T-helper 1 cell treated with Interleukin-12 subunit alpha and Interleukin-12 subunit beta and Interleukin-4 antibody, amounts not matched to agents 30 ng/mL and 1 ng/mL, for 36 hours (primary cell): ENCODE measurements at places on chromosomes 4 and X. TPM values are rescaled to one million over a fixed set of nuclear protein-coding genes. Genes with fewer than 3 reads are reported as not detected.

RTL9 gene
- total RNA-seq: not detected in 2 replicates

FAM9B gene
- not detected in 2 replicates for total RNA-seq

TRAPPC2 gene
- 22.5 and 25.6 TPM in 2 replicates for total RNA-seq

GPR119 gene
- not detected in 2 replicates for total RNA-seq

NXF2 gene
- total RNA-seq: not detected in 2 replicates

MND1 gene
- 8.2 and 10.6 TPM in 2 replicates for total RNA-seq

CFP gene
- 25.2 and 26.9 TPM in 2 replicates for total RNA-seq

SLC6A8 gene
- total RNA-seq: 2.3 and 3.1 TPM in 2 replicates

CRMP1 gene
- total RNA-seq: 0.54 and 1.0 TPM in 2 replicates

LONRF3 gene
- 0.17 and 0.32 TPM in 2 replicates for total RNA-seq

SNCA gene
- 2.1 and 2.3 TPM in 2 replicates for total RNA-seq

SLC9A6 gene
- 17.5 and 18.2 TPM in 2 replicates for total RNA-seq

TRAM1L1 gene
- not detected in 2 replicates for total RNA-seq

SLC2A9 gene
- total RNA-seq: 3.2 and 3.6 TPM in 2 replicates

F11 gene
- 0.10 TPM in 1 of 2 replicates, not detected in the other for total RNA-seq

SPANXN3 gene
- not detected in 2 replicates for total RNA-seq

TCEAL7 gene
- total RNA-seq: not detected in 2 replicates

FAM114A1 gene
- 0.71 and 0.86 TPM in 2 replicates for total RNA-seq

RAB33A gene
- 24.7 and 26.4 TPM in 2 replicates for total RNA-seq

TBX22 gene
- total RNA-seq: not detected in 2 replicates

PDE5A gene
- total RNA-seq: 0.15 and 0.49 TPM in 2 replicates

FREM3 gene
- total RNA-seq: 0.05 TPM in 1 of 2 replicates, not detected in the other

ANXA10 gene
- not detected in 2 replicates for total RNA-seq

VCX3A gene
- not detected in 2 replicates for total RNA-seq

MAP7D2 gene
- total RNA-seq: 0.12 and 0.32 TPM in 2 replicates

SSX4 gene
- total RNA-seq: not detected in 2 replicates
